ENCODE measurements at places on chromosomes 7 and 10.

- DNase-seq, result no peak
These were observed 17.1 kb downstream of the DUSP5 start for GRCh38 chr10:110514848-110515247.

- no peak for DNase-seq
These were observed 9.5 kb upstream of the TRPV6 start for GRCh38 chr7:142894985-142895593.

GRCh38 chr10:3533296-3533695, 251.7 kb downstream of the KLF6 start:
- no peak for DNase-seq

DNA sequence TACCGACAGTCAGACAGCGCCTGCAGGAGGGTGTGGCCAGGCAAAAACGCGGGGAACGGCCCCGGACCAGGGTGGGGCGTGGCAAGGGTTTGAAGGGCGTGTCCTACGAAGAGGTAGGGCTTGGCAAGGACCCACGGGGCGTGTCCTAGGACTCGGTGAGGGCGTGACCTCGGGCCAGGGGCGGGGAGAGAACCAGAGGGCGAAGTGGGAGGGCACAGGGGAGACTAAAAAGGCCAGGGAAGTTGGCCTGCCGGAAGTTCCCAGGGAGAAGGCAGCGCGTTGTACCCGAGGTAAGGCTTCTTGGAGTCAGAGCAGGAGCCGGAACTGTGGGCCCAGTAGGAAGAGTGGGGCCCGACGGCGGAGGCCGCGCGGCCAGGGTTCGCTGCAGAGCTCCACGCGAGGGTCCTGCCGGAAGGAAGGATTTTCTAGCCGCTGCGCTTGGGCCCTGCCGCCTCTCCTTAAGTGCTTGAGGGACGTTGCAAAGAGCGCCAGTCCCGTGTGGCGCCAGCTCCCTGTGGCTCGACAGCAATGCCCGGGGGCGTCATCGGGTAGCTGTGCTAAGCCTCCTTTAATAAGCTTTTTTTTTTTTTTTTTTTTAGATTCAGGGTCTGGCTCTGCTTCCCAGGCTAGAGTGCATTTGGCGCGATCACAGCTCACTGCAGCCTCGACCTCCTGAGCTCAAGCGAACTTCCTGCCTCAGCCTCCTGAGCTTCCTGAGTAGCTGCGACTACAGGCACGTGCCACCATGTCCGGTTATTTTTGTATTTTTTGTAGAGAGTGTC, at the start of gene PTER:
PTER (plus strand) TSS at position 253 of the 782 bp plus-strand sequence. CDS start 47,375 bp downstream, outside the sequence.
- peak; percentile 92 for DNase-seq

- DNase-seq, result no peak
These were observed 820.5 kb downstream of the GATA3 start for GRCh38 chr10:8874972-8875371.

- DNase-seq, result no peak
These were observed 117.5 kb downstream of the PARD3 start for GRCh38 chr10:34697351-34698247.

GRCh38 chr10:4931587-4931986, 31.6 kb upstream of the AKR1C1 start:
- DNase-seq, result no peak

DNA sequence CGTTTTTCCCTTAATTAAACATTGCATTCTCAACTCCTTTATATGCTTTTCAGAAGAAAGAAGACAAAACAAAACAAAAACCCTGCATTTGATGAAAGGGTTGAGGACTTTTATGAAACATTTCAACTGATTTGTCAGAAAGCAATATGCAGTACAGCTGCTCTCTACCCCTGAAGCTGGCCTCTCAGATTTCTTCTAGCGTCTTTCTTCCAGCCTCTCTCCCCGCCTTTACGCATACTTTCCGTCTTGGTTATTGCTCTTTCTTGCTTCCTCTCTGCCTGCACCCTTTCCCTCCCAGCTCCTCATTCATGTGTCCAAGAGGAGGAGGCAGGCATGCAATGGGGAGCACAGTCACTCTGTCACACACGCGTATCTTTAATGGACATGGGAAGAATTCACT, 91.0 kb upstream of the COL1A2 start:
- peak; percentile 84 for DNase-seq

- no peak for DNase-seq
These were observed 17.9 kb upstream of the FFAR4 start for GRCh38 chr10:93548376-93549071.

- DNase-seq, result peak; percentile 12
These were observed 2.7 kb downstream of the SND1 start for GRCh38 chr7:127654404-127655394.

GRCh38 chr10:61332581-61332980, 120.6 kb downstream of the TMEM26 start:
- no peak for DNase-seq

DNA sequence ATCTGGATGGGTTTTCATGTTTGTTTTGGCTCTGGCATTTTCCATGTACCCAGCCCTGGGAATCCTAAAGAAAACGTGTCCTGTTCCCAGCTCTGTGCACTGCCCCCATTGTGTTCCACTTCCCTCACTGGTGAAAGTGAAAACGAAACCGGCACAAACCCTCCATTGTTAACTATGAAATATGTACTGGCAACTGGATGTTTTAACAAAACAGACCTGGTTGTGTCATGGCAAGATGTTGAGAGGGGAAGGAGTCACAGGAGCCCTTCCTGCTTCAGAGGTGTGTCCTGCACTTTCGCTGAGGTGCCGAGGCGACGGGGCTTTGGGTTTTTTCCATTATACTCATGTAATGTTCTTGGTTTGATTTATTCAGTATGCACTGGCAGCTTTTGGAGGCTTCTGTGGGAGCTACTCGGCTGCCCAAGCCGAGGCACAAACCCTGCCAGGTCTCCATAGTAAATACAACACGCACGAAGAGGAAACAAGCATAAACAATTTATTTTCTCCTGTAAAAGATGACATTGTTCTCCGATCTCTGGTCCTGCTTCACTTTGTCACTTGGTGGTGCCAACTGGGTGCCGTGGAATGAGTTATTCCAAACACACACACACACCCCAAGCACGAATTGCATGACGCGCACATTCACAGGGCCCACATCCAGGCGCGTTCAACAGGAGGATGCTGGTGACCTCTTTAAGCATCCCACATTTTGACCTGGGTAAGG, 118.2 kb downstream of the CDK6 start:
- DNase-seq, result peak; percentile 70

DNA sequence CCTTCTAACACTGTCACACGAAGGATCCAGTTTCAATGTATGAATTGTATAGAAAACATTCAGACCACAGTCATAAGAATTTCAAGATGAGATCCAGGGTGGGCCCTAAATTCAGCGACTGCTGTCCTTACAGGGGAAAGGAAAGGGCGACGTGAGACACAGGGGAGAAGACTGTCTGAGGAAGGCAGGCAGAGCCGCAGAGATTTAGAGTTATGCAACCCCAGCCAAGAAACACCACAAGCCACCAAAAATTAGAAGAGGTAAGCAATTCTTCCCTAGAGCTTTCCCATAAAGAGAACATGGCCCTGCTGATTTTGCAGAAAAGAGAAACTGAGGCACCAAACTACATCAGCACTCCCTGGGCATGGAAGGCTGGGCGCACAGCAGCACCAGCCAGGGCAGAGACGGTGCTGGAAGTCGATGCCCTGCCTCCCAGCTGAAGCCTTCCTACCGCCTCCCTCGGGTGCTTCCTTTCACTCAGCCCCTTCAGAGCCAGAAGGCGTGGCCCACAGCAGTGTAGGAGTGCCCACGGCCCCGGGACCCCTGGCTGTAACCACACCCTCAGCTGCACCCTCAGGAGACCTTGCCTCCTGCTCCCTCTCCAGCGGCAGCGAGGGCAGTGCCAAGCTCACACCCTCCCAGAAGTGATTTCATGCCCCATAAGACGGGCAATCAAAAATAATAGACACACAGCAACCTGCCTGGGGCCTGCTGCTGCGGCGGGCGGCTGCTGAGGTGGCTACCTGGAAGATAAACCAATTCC, 81.0 kb upstream of the LRRC4 start:
- DNase-seq, result no peak

DNA sequence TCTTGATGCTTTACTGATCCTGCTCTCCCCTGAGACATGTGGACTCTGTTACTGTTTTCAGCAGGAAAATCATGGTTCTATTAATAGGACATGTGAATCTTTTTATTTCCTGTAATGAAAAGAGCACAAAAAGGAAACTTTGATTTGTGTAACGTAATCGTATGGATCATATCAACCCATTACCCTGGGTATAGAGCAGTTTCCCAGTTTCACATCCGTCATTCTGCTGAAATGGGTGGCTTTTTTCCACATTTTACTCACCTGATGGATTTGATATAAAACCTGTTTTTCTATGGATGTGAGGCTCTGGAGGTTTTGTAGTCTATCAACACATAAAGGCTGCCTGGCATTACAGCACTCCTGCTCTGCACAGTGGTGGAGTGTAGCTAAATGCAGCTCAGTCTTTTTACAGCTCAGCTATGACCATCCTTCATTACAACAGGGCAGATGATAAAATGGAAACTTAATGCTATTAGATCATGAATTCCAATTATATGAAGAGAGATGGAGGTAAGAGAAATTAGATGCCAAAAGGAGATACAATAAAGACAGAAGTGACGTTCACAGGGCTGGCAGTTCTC, 486.3 kb upstream of the C7orf33 start:
- DNase-seq, result no peak

DNA sequence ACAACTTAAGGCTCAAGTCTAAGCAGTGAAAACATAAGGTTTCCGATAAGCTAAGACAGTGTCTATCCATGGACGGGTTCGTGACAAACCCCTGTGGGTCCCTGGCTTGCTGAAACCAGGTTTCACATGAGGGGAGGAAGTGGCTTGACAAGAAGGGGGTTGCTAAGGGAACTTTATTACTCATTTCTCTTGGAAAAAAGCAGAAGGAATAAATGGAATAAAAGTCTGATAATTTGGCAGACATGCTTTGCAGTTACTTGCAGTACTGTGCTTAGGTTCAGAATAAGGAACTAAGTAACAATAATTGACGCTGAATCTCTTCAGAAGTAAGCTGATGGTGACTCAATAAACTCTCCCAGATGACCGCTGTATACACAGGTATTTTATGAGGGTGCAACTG, 34.7 kb downstream of the RBM17 start:
- no peak for DNase-seq

- no peak for DNase-seq
These were observed 18.8 kb upstream of the ZNF273 start for GRCh38 chr7:64884085-64884912.

GRCh38 chr10:33326933-33327332, 7.5 kb downstream of the NRP1 start:
- DNase-seq, result peak; percentile 70

- no peak for DNase-seq
These were observed 8.0 kb upstream of the ZMIZ1 start for GRCh38 chr10:79060641-79061255.

DNA sequence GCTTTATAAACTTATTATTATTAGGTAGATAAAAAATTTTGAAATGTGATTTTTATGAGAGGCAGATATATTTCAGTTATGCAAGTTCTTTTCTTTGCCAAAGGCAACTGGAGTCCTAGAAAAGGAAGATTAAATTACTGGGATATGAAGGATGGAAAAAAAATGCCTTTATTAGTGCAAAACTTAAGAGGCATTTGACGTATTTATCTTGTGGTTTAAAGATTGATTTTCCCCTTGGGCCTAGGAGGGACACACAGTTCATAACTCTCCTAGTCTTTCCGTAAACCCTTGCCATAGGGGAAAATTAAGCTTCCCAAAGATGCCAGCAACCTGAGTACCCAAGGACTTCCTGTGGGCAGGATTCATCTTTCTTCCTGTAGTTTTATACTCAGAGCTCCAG, 3.1 kb upstream of the STEAP4 start:
- DNase-seq, result peak; percentile 96

DNA sequence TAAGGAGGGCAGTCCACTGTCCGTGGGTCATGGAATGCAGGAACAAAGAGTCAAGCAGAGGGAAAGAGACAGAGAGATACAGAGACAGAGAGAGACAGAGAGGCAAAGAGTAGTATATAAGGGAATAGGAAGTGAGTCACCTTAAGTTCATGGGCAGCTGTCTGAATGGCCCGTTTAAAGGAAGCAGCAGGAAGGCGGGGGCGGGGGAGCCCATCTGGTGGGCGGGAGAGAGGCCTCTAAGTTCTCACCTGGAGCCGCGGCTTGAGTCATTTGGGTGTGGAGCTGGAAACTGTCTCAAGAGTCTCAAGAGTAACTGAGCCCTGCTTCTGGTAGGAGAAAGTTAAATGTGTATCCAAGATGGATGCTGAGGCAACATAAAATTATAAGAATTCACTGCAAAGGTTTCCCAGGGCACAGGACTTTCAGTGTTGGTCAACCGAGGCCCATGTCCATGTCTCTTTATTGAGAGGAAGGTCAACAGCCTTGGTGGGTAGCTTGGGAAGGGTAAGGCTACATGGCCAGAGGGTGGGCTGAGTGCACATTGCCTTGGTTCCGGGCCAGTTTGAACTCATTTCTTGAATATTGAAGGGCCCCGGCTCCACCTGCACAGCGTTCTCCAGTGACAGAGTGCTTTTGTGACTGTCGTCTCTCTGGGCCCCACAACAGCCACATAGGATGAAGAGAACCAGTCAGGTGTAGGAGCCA, 85.5 kb upstream of the CACUL1 start:
- no peak for DNase-seq

- no peak for DNase-seq
These were observed 5.2 kb downstream of the STN1 start for GRCh38 chr10:103912759-103913158.

- DNase-seq, result no peak
These were observed at the start of gene PRPS1L1 for GRCh38 chr7:18027628-18028027. Gene PRPS1L1 (minus strand): TSS chr7:18027846.

- no peak for DNase-seq
These were observed 233.9 kb upstream of the AOAH start for GRCh38 chr7:36958111-36958733.

- peak; percentile 27 for DNase-seq
These were observed 55.0 kb downstream of the PRTFDC1 start for GRCh38 chr10:24897326-24897926.

DNA sequence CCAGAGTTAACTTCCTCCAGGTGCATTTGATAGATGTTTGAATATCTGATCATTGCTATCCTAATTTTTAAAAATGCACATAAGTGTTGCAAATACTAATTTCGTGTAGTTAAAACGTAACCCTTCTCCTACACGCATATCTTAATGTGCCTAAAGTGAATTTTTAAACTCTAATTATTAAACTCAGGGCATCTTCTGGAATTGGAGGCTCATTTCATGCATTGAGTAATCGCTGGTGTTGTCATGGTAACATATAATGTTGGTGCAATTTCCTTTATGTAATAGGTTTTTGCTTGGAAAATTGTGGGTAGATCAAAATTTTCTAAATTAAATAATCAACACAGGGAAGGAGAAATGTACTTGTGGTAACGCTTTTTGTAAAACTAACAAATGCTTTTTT, 56.2 kb downstream of the ARMC3 start:
- peak; percentile 25 for DNase-seq

- no peak for DNase-seq
These were observed 54.9 kb downstream of the AKAP9 start for GRCh38 chr7:91995391-91996105.

- DNase-seq, result no peak
These were observed 108.1 kb downstream of the ITGB8 start for GRCh38 chr7:20438694-20439376.

Data from fibroblast of gingiva (primary cell).